CD8-positive, alpha-beta T cell (primary cell): ENCODE measurements at places on chromosomes 13 and 19.

- no peak for DNase-seq
Measured at GRCh38 chr13:44153496-44153895, 220.1 kb upstream of the SERP2 start.

DNA sequence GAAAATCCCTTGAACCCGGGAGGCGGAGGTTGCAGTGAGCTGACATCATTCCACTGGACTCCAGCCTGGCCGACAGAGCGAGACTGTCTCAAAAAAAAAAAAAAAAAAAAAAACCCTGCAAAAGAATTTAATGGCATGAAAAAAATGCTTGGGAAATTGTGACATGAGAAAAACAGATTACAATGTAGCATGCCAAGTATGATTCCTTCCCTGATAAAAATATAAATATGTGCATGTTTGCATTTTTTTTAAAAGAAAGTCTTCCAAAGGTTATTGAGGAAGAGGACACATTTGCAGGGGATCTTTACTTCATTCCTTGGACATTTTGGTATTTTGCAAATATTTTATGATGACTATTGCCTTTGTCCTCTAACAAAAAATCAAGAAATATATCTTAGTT lies 14.5 kb upstream of the ZBTB32 start:
- no peak for DNase-seq

GRCh38 chr19:28299649-28300048 lies 913.3 kb downstream of the UQCRFS1 start:
- DNase-seq, result no peak

GRCh38 chr19:33075519-33075918 lies 5.5 kb upstream of the GPATCH1 start:
- DNase-seq, result no peak

DNA sequence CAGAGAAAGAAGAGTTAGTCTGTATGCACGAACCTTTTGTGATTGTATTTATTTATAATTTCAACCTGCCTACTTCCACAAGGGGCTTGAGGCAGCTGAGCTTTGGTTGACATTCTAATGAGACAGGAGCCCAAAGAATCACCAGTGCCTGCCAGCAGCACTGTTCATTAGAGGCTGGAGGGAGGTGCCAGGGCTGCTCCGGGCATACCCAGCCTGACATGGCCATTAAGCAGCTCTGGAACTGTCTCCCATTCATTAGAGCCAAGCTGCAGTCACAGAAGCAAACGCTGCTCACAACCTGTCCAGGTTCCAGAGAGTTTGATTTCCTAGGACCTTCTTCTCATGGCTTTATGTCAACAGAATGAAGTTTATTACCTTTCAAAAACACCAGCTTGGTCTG lies 425.5 kb downstream of the RFC3 start:
- no peak for DNase-seq

DNA sequence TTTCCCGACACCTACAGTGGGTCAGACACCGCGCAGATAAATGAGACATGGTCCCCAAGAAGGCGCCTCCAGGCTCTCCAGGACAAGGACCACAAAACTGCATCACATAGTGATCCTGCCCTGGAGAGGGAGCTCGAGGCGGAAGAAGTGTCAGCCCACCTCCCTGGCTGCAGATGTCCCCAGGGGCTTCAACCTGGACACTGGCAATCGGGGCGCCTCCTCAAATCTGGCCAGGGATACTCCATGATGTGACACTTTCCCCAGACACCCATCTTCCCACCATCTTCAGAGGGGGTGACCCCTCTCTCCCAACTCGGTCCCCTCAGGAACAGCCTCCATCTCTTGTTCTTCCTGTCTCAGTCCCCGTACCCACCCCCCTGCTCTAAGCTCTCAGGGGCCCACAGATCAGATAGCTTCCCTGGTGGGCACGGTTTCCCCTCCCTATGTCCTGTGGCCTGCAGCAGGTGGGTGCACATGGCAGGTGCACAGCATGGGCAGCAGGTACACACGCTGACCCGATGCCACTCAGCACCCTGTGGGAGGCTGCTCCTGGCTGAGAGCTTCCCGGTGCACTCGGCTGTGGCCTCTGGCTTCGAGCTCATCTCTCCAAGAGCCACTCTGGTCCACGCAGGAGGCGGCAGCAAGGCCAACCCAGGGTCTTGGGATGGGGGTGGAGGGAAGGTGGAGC lies 61.2 kb downstream of the PEPD start:
- no peak for DNase-seq

DNA sequence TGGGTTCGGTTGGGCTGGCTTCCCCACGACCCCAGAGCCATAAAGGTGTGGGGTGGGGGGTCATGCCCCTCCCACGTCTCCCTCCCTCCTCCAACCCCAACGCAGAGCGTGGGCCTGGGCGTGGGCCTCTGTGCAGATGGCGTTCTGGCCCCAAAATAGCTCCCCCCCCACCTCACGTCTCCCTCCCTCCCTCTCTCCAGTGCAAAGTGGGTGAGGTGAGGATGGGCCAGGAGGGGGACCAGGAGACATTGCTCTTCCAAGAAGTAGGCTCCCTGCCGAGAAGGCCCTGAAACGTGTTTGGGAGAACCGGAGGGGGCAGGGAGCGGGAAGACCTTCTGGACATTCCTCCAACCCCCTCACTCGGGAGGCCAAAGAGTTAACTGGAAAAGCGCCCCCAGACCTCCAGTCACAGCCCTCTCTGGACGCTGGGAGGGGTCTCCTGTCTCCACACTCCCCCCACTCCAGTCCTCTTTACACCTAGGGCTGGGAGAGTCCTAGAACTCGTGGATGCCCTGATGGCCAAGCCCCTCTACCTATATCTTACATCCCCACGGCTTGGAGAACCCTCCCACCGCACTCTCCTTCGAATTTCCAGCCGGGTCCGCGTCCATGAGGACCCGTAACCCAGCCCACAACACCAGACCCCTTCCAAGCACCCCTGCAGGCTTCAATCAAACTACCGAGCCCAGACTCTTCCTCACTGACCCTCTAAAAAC lies 855 bp downstream of the UNC13A start:
- DNase-seq, result no peak

- DNase-seq, result no peak
Measured at GRCh38 chr19:29487432-29487831, 38.4 kb upstream of the VSTM2B start.

DNA sequence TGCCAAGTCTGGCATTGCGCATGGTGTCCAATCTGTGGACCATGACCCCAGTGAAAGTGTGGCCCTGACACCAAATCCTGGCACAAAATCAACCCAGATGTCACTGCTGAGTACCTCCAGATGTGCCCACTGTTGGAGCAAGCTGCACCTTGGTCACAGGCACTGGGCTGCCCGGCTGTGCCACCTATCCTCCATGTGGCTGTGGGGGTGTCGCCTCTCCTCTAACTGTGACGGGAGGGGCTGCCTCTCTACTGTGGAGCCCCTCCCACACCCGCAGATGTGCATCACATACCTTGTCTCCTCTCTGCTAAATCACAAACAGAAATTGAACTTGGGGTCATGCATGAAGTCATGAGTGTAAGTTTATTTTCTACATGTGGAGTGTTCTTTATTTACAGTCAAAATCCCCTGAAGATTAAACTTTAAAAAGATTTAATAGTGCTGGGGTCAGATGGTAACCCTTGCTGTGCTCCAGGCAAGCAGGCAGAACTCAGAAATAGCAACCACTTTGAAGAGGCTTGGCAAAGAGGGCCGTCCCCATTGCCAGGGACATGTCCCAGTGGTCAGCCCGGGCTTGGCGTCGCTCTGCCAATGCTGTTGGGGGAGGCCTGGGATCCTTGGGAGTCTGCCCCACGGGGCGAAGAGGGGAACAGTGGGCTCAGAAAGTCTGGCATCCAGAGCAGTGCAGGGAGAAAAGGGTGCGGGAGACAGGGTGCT lies 46.4 kb upstream of the ZNF536 start:
- DNase-seq, result no peak
